ENCODE measurements at places on chromosomes 5 and 9. TPM values are rescaled to one million over a fixed set of nuclear protein-coding genes. Genes with fewer than 3 reads are reported as not detected.

The LHX3 gene
- not detected for total RNA-seq

The IRX2 gene
- 3.3 TPM for total RNA-seq

The FBXL17 gene
- total RNA-seq = 27.1 TPM

DNA sequence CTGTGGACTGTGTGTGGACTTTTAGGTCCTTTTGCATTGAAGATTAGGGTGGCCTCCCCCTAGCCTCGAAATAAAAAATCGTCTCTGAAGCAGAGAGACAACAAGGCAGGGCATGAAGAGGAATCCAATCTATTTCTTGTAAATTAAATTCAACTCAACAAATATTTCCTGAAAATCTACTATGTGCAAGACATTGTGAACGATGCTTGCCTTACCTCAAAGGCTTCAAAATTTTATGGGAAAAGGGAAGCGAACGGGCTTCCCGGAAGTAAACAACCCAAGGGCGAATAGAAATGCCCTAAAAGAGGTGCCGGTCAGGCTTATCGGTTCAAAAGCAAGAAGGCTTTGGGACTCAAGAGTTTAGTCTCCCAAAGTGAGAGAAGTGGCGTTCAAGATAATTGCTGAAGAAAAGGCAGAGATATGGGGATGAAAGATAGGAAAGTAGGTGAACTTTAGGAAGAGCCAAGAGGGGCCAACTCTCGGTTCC lies 525 bp downstream of the KIF24 start:
- no peak for DNase-seq

DNA sequence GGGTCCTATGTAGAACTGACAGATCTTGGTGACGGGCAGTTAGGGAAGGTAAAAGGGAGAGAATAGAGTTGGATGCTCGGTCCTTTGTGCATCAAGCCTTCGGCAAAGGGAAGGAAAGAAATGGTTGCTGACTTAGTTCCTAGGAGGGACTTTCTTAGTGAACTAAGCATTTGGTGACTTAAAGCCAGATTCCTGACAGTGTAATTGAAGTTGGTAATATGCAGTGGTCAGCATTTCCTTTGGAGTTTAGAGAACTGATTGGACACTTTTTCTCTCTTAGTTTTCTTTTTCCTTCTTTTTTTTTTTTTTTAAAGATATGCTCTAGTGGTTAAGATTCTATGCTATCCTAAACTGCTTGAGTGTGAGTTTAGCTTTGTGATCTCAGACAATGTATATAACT lies 2.3 kb downstream of the CLTA start:
- no peak for DNase-seq

- no peak for DNase-seq
Measured at GRCh38 chr5:78666041-78666444, 17.5 kb upstream of the LHFPL2 start.

- no peak for DNase-seq
Measured at GRCh38 chr5:118407958-118408357, 580.4 kb downstream of the DTWD2 start.

DNA sequence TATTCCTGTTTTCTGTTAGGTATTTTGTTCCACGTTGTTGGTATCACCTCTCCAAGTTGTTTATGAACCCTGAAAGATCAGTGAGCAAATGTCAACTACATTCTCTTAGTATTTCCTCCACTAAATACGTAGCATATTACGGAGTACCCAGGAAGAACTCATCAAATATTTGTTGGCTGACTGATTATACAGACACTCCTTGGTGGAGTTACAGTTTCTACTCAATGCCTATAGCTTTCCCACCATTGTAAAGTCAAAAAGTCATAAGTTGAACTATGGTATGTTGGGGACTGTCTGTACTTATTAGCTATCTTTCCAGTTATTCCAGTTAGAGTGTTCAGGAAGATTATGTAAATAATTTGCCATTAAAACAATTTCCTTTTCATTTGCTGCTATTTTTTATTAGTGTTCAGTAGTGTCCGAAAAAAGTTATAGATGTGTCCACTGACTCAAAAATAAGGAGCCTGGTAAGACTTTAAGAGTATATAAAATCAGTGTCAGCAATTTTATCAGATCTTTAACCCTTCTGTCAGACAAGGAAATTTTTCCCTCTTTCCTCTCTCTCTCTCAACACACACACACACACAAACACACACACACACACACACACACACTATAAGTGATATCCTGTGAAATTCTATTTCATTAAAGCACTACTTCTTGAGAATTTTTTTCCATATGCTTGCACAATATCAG lies 6.8 kb upstream of the APBA1 start:
- DNase-seq = no peak

All from ureter (tissue), 1 donor.